Sigmoid colon (tissue), 7 donors: ENCODE measurements at places on chromosomes 6 and 20. TPM values are rescaled to one million over a fixed set of nuclear protein-coding genes. Genes with fewer than 3 reads are reported as not detected.

ZNF831 gene
- polyA plus RNA-seq = 4.4 TPM

ADGRF5 gene
- 1.4 TPM for polyA plus RNA-seq

MYBL2 gene
- polyA plus RNA-seq = 40.6 TPM

TNFRSF6B gene
- polyA plus RNA-seq = 186 TPM

FAM217B gene
- 3.9 TPM for polyA plus RNA-seq

NRN1 gene
- polyA plus RNA-seq = 1.4 TPM

FABP7 gene
- not detected for polyA plus RNA-seq

RHAG gene
- not detected for polyA plus RNA-seq

PROKR2 gene
- not detected for polyA plus RNA-seq

ELOVL2 gene
- 0.36 TPM for polyA plus RNA-seq

SLA2 gene
- 3.4 TPM for polyA plus RNA-seq

MATN4 gene
- 0.17 TPM for polyA plus RNA-seq

HLA-DPB1 gene
- 359 TPM for polyA plus RNA-seq

SPDEF gene
- 43.5 TPM for polyA plus RNA-seq

B4GALT5 gene
- polyA plus RNA-seq = 17.1 TPM
